Keratinocyte (primary cell): ENCODE measurements at places on chromosomes 11 and 22.

- H3K27ac ChIP-seq: no peak overlapping the region
- peaks cover 1% of the 10 kb centered on the region for H3K36me3 ChIP-seq
- no peaks in the 10 kb centered on the region for H3K27me3 ChIP-seq
- H3K4me1 ChIP-seq: no peaks in the 10 kb centered on the region
Measured at GRCh38 chr11:70311616-70312015, 41.1 kb downstream of the PPFIA1 start.

DNA sequence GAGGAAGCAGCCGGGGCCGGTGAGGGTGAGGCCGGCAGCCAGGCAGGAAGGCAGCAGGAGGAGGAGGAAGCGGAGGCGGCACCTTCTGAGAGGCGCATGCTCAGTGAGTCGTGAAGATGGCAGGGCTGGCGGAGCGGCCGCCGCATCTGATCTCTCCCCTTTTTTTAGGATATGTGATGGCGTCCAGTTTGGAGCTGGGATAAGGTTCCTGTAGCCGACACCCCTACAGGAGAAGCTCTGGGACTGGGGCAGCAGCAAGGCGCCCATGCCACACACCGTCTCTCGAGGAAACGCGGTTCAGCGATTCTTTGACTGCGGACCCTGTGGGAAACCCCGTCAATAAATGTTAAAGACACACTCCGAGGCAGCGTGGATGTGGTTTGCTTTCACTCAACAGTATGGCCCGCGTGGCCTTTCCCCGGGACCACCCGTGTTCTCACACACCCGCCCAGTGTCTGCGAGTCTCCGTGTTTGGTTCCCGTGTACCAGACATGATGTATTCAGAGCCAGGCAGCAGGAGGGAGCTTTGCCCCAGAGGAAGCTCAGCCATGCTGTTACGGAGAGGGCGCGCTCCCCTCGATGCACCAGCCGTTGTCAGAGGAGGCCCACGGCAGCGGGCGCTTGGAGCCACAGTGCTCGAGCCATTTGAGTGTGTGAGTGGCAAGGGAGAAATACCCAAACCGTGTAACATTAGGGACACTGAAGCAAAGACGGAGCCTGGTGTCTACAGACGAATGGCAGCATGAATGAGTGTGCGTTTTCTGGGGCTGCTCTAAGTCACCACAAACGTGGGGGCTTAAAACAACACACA, 27.7 kb upstream of the PARVB start:
- no peaks in the 10 kb centered on the region for H3K4me1 ChIP-seq
- H3K27ac ChIP-seq: no peak overlapping the region
- no peaks in the 10 kb centered on the region for H3K27me3 ChIP-seq
- no peak for DNase-seq
- no peak overlapping the region for H3K4me3 ChIP-seq
- peaks cover 24% of the 10 kb centered on the region for H3K36me3 ChIP-seq

DNA sequence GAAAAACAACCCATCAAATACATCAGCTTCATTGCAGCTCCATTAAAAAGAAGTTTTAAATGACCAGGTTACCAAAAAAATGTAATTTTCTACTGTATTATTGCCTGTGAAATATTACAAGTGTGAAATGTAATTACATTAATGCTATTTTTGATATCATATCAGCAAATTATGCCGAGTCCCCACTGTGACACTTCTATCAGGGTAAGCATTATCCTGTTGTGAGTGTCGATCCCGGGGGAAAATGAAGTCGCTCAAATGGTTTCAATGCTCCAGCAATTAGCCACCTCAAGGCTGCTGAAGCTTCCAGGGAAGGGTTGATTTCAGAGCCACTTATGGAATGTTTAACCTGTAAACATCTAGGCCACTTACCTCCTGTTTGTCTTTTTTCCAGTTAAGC, 70.4 kb downstream of the RCN1 start:
- no peaks in the 10 kb centered on the region for H3K27me3 ChIP-seq
- no peaks in the 10 kb centered on the region for H3K4me1 ChIP-seq
- H3K27ac ChIP-seq: no peak overlapping the region
- H3K36me3 ChIP-seq: no peaks in the 10 kb centered on the region
- H3K4me3 ChIP-seq: no peak overlapping the region

- H3K27ac ChIP-seq: no peak overlapping the region
- no peak for DNase-seq
- H3K36me3 ChIP-seq: peaks cover 6% of the 10 kb centered on the region
- H3K4me1 ChIP-seq: peaks cover 8% of the 10 kb centered on the region
Measured at GRCh38 chr11:933936-934335, 8.3 kb downstream of the AP2A2 start.

DNA sequence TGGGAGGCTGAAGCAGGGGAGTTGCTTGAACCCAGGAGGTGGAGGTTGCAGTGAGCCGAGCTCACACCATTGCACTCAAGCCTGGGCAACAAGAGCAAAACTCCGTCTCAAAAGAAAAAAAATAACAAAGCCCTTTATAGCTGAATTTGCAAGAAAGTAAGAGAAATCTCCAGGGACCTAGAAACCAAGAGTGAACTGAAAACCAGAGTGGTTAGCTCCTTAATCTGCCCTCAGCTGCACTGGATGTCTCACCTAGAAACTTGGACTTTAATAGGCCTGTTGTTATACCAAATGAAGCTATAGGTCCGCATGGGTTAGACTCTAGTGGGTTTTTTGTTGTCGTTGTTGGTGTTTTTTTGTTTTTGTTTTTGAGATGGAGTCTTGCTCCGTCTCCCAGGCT, 4.1 kb downstream of the NEU3 start:
- H3K27me3 ChIP-seq: no peaks in the 10 kb centered on the region
- no peak for DNase-seq
- peaks cover 21% of the 10 kb centered on the region for H3K4me1 ChIP-seq
- H3K4me3 ChIP-seq: no peak overlapping the region
- H3K27ac ChIP-seq: no peak overlapping the region
- peaks cover 9% of the 10 kb centered on the region for H3K36me3 ChIP-seq

- peaks cover 3% of the 10 kb centered on the region for H3K27me3 ChIP-seq
Measured at GRCh38 chr11:14898355-14898754, 6.3 kb upstream of the CYP2R1 start.

- no peaks in the 10 kb centered on the region for H3K36me3 ChIP-seq
- H3K27ac ChIP-seq: no peak overlapping the region
- no peaks in the 10 kb centered on the region for H3K4me1 ChIP-seq
- no peaks in the 10 kb centered on the region for H3K27me3 ChIP-seq
- no peak for DNase-seq
- no peak overlapping the region for H3K4me3 ChIP-seq
Measured at GRCh38 chr11:82406611-82407010, 327.1 kb downstream of the FAM181B start.

- DNase-seq: peak; percentile 36
- H3K36me3 ChIP-seq: no peaks in the 10 kb centered on the region
- H3K4me3 ChIP-seq: no peak overlapping the region
- no peaks in the 10 kb centered on the region for H3K27me3 ChIP-seq
- H3K4me1 ChIP-seq: peaks cover 19% of the 10 kb centered on the region
Measured at GRCh38 chr11:74319139-74319816, 7.8 kb upstream of the P4HA3 start.

DNA sequence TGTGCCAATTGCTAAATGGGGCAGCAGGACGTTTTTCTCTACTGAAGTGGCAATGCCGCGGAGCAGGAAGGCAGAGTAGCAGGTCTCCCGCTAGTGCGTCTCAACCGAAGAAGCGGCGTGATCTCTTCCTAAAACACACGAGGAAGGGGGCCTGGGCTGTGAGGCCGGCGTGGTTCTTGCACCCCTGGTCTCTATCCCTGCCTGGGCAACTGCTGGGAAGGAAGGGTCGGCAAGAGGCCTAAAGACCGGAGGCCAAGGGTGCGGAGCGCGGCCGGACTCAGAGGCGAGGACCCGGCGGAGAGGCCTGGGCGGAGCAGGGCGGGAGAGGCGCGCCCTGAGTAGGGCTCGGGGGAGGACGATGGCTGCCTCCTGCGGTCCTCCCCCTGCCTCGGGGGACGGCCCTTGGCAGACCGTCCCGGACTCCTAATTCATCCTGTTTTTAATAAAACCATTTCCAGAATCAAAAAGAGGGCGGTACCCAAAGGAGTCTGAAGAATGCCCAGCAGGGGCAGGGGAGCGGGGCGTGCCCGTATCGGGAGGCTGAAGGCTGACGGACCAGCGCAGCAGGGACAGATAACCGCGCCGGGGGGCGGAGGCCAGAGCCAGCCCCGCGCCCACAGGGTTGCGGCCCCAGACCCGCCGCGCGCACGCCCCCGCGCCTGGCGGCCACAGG, 572 bp upstream of the APLP2 start:
- peaks cover 26% of the 10 kb centered on the region for H3K4me1 ChIP-seq
- peak overlapping the region; percentile 73 for H3K4me3 ChIP-seq
- peak overlapping the region; percentile 80 for H3K27ac ChIP-seq

GRCh38 chr11:9069862-9070470, 21.4 kb downstream of the SCUBE2 start:
- no peak overlapping the region for H3K4me3 ChIP-seq
- no peaks in the 10 kb centered on the region for H3K27me3 ChIP-seq
- H3K27ac ChIP-seq: no peak overlapping the region
- peaks cover 12% of the 10 kb centered on the region for H3K4me1 ChIP-seq
- no peak for DNase-seq

- no peaks in the 10 kb centered on the region for H3K36me3 ChIP-seq
- DNase-seq: no peak
- peaks cover 17% of the 10 kb centered on the region for H3K4me1 ChIP-seq
- H3K4me3 ChIP-seq: no peak overlapping the region
- H3K27ac ChIP-seq: no peak overlapping the region
Measured at GRCh38 chr11:119759324-119759723, 30.3 kb upstream of the NECTIN1 start.

- H3K27ac ChIP-seq: no peak overlapping the region
- H3K36me3 ChIP-seq: no peaks in the 10 kb centered on the region
- DNase-seq: no peak
- no peak overlapping the region for H3K4me3 ChIP-seq
Measured at GRCh38 chr11:73317803-73318202, 9.7 kb downstream of the ARHGEF17 start.

GRCh38 chr11:116466801-116467200, 306.0 kb downstream of the BUD13 start:
- H3K4me1 ChIP-seq: peaks cover 9% of the 10 kb centered on the region
- no peak overlapping the region for H3K4me3 ChIP-seq
- H3K36me3 ChIP-seq: no peaks in the 10 kb centered on the region
- peaks cover 8% of the 10 kb centered on the region for H3K27me3 ChIP-seq
- no peak overlapping the region for H3K27ac ChIP-seq
- DNase-seq: no peak

- H3K4me3 ChIP-seq: no peak overlapping the region
- H3K27ac ChIP-seq: no peak overlapping the region
- no peak for DNase-seq
- H3K4me1 ChIP-seq: peaks cover 3% of the 10 kb centered on the region
- no peaks in the 10 kb centered on the region for H3K36me3 ChIP-seq
Measured at GRCh38 chr22:45889539-45890350, 87.2 kb downstream of the WNT7B start.

DNA sequence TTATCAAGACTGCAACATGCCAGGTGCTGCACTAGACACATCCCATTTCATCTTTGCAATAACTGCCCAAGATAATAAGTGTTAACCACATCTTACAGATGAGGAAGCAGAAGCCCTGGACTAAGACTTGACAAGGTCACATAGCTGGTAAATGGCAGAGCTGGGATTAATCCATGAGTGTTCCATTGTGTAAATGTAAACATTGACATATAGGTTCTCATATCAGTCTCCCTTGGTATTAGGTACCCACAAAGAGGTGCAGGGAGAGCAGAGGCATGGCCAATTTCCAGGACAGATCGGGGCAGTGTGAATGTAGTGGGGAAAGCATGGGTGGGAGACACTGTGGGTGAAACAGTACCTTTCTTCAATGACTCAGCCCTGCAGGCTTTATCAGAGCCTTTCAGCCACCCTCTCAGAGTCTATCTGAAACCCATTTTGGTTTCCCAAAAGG, 17.9 kb downstream of the MICAL2 start:
- no peak overlapping the region for H3K4me3 ChIP-seq
- no peak for DNase-seq
- H3K36me3 ChIP-seq: peaks cover 64% of the 10 kb centered on the region
- H3K4me1 ChIP-seq: peaks cover 66% of the 10 kb centered on the region
- H3K27ac ChIP-seq: no peak overlapping the region
- H3K27me3 ChIP-seq: no peaks in the 10 kb centered on the region

- peaks cover under 1% of the 10 kb centered on the region for H3K27me3 ChIP-seq
- H3K27ac ChIP-seq: no peak overlapping the region
- H3K4me1 ChIP-seq: no peaks in the 10 kb centered on the region
Measured at GRCh38 chr22:22865311-22866072, 22.1 kb upstream of the IGLL5 start.

DNA sequence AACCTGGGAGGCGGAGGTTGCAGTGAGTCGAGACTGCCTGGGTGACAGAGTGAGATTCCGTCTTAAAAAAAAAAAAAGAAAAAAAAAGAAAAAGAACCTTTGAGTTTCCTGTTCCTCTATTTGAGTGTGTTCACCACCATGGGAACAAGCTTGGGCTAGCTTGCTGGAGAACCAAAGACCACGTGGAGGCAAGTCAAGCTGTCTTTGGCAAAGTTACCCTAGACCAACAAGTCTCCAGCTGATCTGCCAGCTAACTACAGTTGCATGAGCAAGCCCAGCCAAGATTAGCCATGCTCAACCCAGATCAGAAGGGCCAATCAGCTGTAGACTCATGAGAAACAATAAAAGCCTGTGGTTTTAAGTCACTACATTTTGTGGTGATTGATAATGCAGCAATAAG, 29.7 kb downstream of the SLN start:
- no peaks in the 10 kb centered on the region for H3K27me3 ChIP-seq
- H3K27ac ChIP-seq: no peak overlapping the region
- peaks cover 9% of the 10 kb centered on the region for H3K4me1 ChIP-seq
- no peak overlapping the region for H3K4me3 ChIP-seq
- DNase-seq: no peak
- H3K36me3 ChIP-seq: no peaks in the 10 kb centered on the region

GRCh38 chr11:67450796-67451657, 1.5 kb downstream of the GPR152 start:
- H3K4me3 ChIP-seq: no peak overlapping the region
- no peak overlapping the region for H3K27ac ChIP-seq
- no peak for DNase-seq
- H3K4me1 ChIP-seq: no peaks in the 10 kb centered on the region
- no peaks in the 10 kb centered on the region for H3K36me3 ChIP-seq

GRCh38 chr11:126214841-126215240, 3.3 kb downstream of the FAM118B start:
- no peaks in the 10 kb centered on the region for H3K27me3 ChIP-seq
- peaks cover 16% of the 10 kb centered on the region for H3K4me1 ChIP-seq
- no peak overlapping the region for H3K4me3 ChIP-seq
- H3K27ac ChIP-seq: no peak overlapping the region
- H3K36me3 ChIP-seq: no peaks in the 10 kb centered on the region

- no peak overlapping the region for H3K27ac ChIP-seq
- no peaks in the 10 kb centered on the region for H3K4me1 ChIP-seq
- no peaks in the 10 kb centered on the region for H3K27me3 ChIP-seq
Measured at GRCh38 chr11:129910360-129910759, 15.0 kb upstream of the NFRKB start.

- H3K27ac ChIP-seq: no peak overlapping the region
- no peaks in the 10 kb centered on the region for H3K4me1 ChIP-seq
- no peaks in the 10 kb centered on the region for H3K27me3 ChIP-seq
- H3K4me3 ChIP-seq: no peak overlapping the region
- DNase-seq: no peak
Measured at GRCh38 chr11:16289541-16289940, 66.8 kb downstream of the SOX6 start.

GRCh38 chr22:17381192-17381913, 12.1 kb downstream of the CECR2 start:
- H3K27me3 ChIP-seq: no peaks in the 10 kb centered on the region
- H3K4me3 ChIP-seq: no peak overlapping the region
- no peak overlapping the region for H3K27ac ChIP-seq
- H3K36me3 ChIP-seq: no peaks in the 10 kb centered on the region
- DNase-seq: no peak

- DNase-seq: no peak
- no peak overlapping the region for H3K4me3 ChIP-seq
- no peaks in the 10 kb centered on the region for H3K4me1 ChIP-seq
- H3K27ac ChIP-seq: no peak overlapping the region
- H3K27me3 ChIP-seq: no peaks in the 10 kb centered on the region
- no peaks in the 10 kb centered on the region for H3K36me3 ChIP-seq
Measured at GRCh38 chr11:112658431-112658878, 302.8 kb upstream of the NCAM1 start.
